ENCODE measurements at places on chromosomes 12 and 14. TPM values are rescaled to one million over a fixed set of nuclear protein-coding genes. Genes with fewer than 3 reads are reported as not detected.

GRCh38 chr12:46794593-46795190, 31.1 kb downstream of the SLC38A4 start:
- no peak for DNase-seq

The AQP5 gene
- not detected for total RNA-seq

DNA sequence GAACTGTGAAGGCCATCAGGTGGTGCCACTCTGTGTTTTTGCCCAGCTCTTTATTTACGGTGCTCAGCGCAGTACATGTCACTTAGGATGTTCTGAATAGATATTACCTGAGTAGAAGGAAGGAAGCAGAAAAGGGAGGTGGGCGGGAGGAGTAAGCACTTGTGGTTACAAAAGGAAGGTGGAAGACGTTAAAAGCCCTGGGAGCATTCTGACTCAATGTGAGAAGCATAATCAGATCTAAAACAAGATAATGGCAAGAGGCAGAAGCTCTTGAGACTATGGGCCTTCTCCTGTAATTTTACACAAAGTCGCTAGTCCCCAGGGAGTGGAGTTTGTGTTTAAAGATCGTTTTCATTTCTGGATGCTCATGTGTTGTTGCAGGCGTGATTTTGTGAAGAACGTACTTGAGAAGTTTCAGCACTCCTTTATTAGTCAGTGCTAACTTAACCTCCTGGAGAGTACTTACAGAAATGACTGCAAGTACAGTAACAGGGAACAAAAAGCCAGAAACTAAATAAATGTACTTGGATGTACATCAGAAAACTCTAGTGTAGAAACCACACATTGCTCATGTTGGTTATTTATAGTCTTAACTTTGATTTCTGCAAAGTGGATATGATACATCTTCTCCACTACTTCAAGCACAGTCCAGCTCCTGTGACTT, 1523.5 kb downstream of the AACS start:
- DNase-seq = no peak

DNA sequence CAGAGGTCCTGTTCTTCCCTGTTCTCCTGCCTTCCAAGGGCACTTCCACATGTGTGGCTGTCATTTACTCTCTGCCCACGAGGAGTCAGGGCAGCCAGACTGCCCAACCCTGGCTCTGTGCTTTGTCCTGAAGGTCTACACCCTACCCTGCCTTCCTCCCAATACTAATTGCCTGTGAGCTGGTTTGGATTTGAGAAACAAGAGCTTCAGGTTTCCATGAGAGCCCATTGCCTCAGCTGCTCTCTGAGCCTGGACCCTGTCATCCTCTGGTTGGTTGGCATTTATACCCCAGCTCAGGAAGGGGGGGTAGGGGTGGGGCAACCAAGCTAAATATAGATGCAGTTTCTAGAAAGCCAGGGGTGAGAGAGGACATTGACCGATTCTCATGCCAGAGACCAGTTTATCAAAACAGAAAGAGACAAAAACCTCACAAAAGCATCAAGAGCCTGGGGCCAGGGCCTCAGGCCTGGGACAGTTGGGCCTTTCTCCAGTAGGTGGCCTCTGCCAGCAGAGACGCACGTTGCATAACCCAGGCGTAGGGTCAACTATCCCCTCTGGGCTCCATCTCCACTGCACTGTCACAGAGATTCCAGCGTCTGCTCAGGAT, 34.5 kb downstream of the VDR start:
- DNase-seq = peak; percentile 22

- peak; percentile 13 for DNase-seq
These were observed 47.9 kb upstream of the MEG3 start for GRCh38 chr14:100777818-100778525.

GRCh38 chr12:19238540-19238939, 109.0 kb downstream of the PLEKHA5 start:
- DNase-seq = no peak

The SLC2A13 gene
- total RNA-seq = 1.6 TPM

DNA sequence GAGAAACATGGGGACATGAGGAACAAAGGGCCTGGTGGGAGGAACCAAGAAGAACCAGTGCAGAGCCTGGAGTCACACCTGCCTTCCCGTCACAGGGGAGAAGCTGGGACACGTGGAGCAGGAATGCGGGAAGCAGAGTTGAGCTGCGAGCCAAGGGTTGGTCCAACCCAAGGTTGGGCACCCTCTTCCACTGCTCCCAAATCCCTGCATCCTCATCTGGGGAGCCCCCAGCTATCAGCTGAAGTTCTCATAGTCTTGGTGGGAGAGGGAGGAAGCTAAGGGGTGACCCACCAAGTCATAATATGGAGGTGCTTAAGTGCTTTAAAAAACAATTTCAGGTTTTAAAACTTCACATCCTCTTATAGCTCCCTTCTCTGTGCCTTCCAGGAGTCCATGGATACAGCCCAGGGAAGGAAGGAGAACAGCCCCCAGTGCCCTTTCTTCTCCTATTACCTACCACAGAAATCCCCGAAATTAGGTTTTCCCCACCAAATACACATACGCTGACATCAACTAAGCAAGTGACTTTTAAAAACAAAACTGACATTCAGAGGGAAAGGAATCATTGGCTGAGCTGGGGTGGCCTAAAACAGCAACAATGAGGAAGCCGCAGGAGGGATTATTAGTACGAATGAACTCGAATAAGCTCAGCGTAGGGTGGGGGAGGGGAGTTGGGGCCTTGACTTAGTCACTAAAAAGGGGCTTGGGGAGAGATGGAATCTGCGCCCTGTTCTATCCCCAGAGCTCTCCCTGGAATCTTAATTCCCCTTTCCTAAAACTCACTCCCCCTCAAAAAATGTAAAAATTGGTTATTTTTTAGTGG, 4.5 kb downstream of the MYL6 start:
- no peak for DNase-seq

- no peak for DNase-seq
These were observed at the start of gene NGB for GRCh38 chr14:77271113-77271710. Gene NGB (minus strand): TSS chr14:77271206. CDS start chr14:77270937, 269 bp downstream.

The SDS gene
- total RNA-seq = not detected

- DNase-seq = no peak
These were observed 16.5 kb downstream of the EID3 start for GRCh38 chr12:104319918-104320626.

- no peak for DNase-seq
These were observed 21.0 kb downstream of the TMEM116 start for GRCh38 chr12:111991946-111992345.

GRCh38 chr12:99600388-99600787, 47.2 kb upstream of the GARIN6 start:
- no peak for DNase-seq

The TMEM132D gene
- total RNA-seq = not detected

The MYF5 gene
- total RNA-seq = not detected

DNA sequence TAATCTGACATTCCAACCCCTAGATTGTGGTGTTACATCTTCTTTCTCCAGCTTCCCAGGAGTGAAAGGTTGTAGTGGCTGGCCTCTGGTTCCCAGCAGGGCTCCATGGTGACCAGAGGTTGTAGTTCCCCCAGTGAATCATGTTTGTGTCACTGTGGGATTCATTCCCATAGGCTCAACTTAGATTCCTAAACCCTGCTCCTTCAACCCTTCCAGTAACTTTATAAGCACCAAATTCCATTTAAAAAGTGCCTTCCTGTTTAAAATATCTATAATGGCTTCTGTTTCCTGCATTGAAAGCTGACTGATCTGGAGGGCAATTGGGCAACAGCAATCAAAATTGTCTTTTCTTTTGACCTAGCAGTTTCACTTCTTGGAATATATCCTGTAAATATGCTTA, 40.5 kb upstream of the TBC1D15 start:
- no peak for DNase-seq

The SRRM4 gene
- total RNA-seq = not detected

DNA sequence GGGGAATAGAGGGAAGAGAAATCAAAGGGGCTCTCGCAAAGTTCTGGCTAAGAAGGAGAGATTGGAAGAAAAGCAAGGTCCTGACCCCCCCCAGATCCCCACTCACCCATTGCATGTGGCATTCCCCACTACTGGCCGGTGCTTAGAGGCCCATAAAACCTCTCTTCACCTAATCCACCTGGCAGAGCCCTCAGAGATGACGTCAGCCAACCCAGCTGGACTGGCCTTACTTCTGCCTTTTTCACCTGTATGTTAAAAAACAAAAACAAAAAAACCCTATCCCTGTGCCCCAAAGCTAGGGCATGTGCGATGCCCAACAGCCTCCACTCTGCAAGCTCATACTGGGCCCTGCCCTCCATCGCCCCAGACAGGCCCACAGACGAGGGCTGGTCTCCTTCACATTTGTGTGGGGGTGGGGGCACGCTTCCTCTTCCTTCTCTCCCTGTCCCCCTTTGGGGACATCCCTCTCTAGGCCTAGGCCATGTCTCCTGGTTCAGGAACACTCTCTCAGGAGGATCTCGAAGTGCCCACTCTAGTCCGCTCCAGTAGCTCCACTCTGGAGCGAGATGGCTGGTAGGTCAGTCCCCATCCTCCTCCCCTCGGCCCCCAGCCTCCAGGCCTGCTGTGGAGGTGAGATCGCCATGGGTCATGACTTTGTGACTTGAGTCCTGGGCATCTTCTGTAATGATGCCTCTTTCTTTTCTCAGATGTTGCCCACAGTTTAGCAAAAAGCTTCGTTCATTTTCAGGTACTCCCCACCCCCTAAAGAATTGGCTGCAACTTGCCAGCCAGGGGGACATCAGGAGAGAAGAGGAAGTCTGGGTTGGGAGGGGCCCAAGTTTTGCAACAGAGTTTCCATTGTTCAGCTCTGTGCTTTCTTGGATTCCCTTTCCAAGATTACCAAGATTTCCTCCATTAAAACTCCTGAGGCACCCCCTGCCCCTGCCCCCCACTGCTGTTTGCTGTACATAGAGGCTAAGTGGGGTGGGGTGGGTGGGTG, 37.0 kb downstream of the FIGNL2 start:
- no peak for DNase-seq

The PKP2 gene
- 29.9 TPM for total RNA-seq

The SLC6A13 gene
- total RNA-seq = not detected

The KRT79 gene
- 1.1 TPM for total RNA-seq

DNA sequence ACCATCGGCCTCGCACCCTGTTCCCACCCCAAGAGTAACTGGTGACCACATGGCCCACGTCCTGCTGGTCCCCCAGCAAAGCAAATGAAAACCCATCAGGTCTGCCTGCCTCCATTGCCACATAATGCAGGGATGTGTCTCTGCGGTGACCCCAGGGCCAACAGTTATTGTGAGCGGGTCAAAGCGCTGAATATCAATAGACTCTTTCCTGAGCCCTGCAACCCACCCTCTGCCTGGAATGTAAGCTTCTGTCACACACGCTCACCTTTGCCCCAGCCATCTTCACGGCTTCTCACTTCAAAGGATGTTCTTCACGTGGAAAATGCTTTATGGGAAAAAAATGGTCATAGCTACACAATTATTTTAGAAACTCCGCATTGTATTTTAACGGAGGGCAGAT, 63.9 kb downstream of the FZD10 start:
- no peak for DNase-seq

DNA sequence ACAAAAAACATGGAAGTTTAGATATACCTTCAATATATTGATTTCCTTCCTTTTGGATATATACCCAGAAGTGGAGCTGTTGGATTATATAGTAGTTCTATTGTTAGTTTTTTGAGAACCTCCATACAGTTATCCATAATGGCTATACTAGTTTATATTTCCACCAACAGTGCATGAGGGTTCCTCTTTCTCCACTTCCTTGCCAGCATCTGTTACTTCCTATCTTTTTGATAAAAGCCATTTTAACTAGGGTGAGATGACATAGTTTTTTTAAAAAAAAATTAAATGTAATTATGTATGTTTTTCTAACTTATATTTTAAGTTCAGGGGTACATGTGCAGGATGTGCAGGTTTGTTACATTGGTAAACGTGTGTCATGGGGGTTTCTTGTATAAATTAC, 10.0 kb upstream of the SLC38A4 start:
- no peak for DNase-seq

The PLEKHG7 gene
- total RNA-seq = not detected

DNA sequence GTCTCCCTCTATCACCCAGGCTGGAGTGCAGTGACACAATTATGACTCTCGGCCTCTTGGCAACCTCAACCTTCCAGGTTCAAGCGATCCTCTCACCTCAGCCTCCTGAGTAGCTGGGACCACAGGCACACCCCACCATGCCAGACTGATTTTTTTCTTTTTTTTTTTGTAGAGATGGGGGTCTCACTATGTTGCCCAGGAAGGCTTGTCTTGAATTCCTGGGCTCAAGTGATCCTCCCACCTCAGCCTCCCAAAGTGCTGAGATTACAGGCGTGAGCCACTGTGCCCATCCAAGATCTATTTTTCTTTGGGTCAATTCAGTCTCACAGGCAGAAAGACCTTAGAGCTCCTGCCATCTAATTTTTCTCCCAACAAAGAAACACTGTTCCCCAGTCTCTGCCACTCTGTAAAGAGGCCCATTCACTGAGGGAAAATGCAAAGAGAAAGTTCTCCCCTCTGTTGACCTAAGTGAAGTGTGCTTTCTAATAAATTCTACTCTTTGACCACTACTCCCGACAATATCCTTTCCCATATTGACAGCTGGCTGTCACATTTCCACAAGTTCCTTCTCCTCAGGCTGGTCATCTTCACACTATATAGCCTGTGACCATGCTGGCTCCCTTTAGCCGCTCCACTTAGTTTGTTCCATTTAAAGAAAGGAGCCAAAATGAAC, 23.3 kb downstream of the TMED8 start:
- no peak for DNase-seq

The ZC2HC1C gene
- 0.34 TPM for total RNA-seq

- DNase-seq = no peak
These were observed 62.1 kb downstream of the E2F7 start for GRCh38 chr12:77003246-77003645.

GRCh38 chr14:23588884-23589598, 10.5 kb upstream of the JPH4 start:
- peak; percentile 56 for DNase-seq

GRCh38 chr12:52984136-52984535, 22.1 kb upstream of the EIF4B start:
- no peak for DNase-seq

DNA sequence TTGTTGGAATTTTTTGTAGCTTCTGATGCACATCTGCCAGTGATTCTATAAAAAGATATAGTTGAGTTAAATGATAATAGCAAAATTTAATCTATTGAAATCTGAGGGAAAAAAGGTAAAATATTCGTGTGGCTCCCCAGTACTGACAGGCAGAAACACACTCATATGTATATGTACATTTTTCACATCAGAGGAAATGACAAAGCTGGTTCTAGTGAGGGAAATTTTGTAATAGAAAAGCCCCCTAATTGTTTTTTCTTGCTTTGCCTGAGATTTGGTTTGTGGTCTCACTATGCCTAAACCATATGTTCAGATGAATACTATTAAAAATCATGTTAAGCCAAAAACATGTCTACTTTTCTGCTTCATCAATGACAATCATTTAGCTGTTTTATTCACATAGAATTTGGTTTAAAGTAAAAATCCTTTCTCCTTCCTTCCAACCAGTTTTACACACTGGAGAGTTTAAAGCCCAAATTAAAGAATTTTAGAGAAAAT, 203.5 kb downstream of the ANO6 start:
- DNase-seq = no peak

GRCh38 chr14:76904740-76905569, 78.7 kb downstream of the LRRC74A start:
- DNase-seq = peak; percentile 94

The SYNDIG1L gene
- not detected for total RNA-seq

The ADGRD1 gene
- not detected for total RNA-seq

Data from SJSA1 (cell line).